ENCODE measurements at places on chromosomes 13 and 19.

GRCh38 chr13:35285677-35286076 is 190.8 kb downstream of the MAB21L1 start:
- DNase-seq: peak; percentile 1

DNA sequence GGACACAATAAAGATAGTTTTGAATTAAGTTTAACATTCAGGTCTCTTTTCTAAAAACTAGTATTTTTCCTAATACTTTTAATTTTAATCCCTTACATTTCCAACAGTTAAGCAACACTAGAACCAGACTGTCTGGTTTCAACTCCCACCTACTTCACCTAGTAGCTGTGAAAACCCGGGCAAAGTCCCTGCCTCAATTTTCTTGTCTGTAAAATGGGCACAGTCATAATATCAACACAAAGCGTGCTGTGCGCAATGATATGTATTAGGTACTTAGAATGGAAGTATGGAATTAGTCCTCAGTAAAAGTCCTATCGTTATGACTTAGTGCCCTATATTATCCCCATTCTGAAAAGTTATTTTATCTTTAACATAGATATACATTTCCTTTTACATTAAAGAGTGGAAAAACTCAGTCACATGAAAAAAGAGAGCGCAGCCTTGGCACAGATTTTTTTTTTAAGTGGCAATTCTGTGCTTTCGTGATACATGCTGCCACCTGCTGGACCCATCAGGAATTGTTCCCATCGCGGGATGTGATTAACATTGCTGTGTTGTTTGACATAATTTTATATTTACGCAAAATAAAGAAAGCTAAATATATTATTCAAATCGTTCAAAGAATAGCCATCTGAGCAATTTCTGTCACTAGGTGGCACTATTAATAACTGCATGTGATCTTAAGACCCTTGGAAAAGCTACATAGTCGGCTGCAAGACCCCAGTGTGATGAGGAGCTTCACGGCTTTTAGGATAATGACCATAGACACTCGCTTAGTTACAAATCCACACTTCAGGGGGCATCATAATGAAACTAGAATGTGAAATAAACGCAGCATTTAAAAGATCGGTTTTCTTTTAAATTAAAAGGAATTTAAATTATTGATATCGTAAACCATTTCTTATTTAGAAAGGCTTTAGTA is 59.9 kb downstream of the LIG4 start:
- DNase-seq: peak; percentile 28

DNA sequence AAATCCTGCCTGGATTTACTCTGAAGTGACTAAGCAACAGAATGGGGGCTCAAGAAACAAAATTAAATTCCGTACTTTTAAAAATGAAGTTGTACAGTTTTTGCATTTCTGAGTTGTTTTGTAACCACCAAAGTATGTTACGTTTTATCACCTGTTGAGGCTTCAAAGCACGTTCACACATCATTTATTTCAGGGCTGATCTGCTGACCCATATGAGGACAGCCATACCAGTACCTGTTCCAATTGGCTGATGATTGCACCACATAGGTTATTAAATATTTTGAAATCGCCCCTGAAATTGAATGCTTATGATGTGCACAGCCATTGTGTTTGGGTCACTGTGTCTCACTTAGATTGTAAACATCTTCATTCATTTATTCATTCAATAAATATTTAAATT is 72.0 kb upstream of the FLT1 start:
- no peak for DNase-seq

- DNase-seq: no peak
Measured at GRCh38 chr19:11982526-11982925, 17.7 kb downstream of the ZNF763 start.

DNA sequence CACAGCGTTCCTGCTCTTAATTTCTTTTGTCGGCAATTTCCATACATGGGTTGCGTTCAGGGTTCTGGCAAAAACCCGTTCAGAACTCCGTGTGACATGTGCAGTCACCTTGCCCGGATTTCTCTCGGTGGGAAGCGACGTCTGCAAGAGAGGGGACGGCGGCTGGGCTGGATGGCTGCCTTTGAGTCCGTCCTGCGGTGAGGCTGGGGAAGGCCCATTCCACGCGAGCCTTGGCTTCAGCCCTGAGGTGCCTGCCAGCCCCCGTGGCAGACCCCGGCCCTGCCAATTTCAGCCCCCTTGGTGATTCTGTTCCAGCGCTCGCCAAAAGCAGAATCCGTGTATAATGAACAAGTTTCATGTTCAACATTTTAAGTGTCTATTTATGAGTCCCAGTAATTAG is 72.6 kb upstream of the TSHZ3 start:
- DNase-seq: no peak

- no peak for DNase-seq
Measured at GRCh38 chr19:40261631-40262030, 23.5 kb downstream of the AKT2 start.

- DNase-seq: peak; percentile 82
Measured at GRCh38 chr13:108463340-108463739, 166.1 kb upstream of the MYO16 start.

DNA sequence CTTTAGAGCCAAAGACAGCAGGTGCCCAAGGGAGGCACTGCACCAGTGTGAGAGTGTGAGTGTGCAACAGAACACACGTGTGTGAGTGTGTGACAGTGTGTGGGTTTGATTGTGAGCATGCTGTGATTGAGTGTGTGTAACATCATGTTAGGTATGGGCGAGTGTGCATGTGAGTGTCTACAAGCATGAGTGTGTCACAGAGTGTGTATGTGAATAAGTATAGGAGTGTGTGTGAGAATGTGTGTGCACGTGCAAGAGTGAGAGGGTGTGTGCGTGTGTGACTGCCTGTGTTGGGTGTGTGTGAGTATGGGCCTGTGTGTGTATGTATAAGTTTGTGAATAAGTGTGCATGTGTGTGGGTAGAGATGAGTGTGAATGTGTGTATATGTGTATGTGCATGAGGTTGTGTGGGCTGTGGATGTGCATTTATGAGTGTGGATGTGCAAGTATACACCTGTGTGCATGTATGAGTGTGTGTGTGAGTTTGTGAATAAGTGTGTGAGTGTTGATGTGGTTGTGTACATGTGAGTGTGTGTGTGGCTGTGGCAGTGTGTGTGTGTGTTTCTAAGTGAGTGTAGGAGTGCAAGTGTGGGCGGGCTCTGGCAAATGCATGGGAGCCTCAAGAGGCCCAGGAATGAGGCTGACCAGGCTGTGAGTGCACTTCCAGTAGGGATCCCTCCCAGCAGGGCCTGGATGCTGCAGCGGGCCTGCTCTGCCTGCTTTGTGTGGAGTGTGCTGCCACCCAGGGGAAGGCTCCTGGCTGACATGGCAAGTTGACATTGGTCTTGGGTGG is 198.4 kb downstream of the COL4A1 start:
- DNase-seq: peak; percentile 89

GRCh38 chr13:60174113-60174512 is 10.4 kb upstream of the DIAPH3 start:
- DNase-seq: no peak

DNA sequence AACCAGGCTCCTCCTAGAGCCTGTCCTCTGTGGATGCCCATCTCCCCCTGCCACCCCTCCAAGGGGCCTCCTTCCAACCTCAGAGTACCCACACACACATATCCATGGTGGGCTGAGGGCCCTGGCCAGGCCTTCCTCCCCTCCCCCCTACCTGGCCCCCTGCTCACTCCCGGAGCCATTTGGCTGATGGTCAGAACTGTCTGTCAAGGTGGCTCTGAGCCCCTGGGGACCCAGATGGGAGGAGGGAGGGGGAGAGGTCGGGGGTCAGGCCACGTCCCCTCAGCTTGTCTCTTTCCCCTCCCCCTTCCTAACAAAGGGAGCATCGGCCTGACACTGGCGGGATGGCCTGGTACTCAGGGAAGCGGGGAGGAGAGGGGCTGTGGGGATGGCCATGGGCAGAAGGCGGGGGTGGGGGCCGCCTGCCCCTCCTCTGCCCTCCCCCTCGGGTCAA is 18.7 kb upstream of the POU2F2 start:
- no peak for DNase-seq

DNA sequence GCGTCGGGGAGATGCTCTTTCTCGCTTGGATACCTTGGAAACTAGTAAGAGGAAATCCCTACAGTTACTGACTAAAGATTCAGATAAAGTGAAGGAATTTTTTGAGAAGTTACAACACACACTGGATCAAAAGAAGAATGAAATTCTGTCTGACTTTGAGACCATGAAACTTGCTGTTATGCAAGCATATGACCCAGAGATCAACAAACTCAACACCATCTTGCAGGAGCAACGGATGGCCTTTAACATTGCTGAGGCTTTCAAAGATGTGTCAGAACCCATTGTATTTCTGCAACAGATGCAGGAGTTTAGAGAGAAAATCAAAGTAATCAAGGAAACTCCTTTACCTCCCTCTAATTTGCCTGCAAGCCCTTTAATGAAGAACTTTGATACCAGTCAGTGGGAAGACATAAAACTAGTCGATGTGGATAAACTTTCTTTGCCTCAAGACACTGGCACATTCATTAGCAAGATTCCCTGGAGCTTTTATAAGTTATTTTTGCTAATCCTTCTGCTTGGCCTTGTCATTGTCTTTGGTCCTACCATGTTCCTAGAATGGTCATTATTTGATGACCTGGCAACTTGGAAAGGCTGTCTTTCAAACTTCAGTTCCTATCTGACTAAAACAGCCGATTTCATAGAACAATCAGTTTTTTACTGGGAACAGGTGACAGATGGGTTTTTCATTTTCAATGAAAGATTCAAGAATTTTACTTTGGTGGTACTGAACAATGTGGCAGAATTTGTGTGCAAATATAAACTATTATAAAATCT is 2.7 kb upstream of the KCNRG start:
- no peak for DNase-seq

DNA sequence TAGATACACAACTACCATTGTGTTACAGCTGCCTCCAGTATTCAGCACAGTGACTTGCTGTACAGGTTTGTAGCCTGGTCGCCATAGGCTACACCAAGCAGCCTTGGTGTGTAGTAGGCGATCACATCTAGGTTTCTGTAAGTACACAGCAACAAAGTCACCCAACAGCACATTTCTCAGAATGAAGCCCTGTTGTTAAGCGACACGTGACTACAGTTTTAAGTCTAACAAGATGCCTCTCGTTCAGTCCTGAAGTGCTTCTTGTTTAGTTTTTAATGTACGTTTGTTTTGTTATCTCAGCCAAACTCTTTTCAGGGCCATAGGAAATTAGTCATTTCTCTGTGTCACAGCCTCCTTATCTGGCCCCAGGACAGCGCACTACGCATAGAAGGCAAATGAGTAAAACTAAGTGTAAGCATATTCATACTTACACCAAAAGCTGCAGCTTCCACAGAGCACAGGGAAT is 50.0 kb upstream of the GPR183 start:
- DNase-seq: peak; percentile 36

- no peak for DNase-seq
Measured at GRCh38 chr19:20247016-20247683, 80.1 kb downstream of the ZNF486 start.

DNA sequence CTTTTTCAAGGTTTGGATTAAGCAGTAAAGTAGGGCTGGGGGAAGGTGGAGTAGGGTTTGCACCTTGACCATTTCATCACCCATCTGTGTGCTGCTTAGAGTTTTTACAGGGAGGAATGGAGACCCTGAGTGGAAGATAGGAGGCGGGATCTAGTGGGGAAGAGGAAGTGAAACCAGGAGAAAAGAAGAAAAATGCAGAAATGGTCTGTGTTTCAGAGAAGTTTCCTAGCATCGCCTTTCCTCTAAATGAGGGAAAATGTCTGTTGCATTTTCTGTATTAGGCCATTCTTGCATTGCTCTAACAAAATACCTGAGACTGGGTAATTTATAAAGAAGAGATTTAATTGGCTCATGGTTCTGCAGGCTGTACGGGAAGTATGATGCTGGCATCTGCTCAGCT is 64.1 kb downstream of the TPT1 start:
- DNase-seq: no peak

DNA sequence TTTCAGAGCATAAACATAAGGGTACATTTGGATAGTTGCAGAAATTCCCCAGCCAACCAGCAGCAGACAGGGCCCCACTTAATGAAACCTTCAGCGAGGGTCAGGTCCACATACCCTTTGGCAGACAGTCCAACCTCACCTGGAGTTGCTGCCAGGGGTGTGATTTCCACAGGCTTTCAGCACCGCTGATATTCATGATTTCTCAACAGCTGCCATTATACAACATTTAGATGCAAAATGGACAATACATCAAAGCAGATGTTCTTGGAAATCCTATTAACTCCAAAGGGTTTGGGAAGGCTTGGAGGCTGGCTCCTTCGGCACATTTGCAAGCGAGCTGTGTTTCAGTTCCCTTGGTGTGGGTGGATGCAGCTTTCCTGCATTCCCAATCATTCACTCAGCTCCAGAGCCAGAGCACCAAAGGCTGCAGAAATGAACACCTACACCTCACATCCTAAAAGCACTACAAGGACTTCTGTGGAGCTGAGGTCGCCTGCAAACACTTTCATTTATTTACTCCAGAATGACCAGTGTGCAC is 147.2 kb upstream of the VSTM2B start:
- DNase-seq: no peak

DNA sequence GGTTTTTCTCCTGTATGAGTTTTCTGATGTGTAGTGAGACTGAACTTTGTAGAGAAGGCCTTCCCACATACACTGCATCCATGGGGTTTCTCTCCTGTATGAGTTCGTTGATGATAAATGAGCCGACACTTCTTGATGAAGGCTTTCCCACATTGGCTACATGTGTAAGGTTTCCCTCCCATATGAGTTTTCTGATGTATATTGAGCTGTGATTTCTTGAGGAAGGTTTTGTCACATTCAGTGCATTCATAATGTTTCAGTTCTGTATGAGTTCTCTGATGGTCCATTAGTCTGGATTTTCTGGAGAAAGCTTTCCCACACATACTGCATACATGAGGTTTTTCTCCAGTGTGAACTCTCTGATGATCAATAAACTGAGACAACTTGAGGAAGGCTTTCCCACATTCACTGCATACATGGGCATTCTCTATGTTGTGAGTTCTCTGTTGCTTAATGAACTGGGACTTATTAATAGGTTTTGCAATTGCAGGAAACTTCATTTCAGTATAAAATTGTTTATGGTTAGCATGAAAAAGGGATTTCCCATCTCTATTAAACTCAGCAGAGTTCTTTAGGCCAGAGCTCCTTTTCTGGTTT is 7.5 kb upstream of the ZNF350 start:
- no peak for DNase-seq

DNA sequence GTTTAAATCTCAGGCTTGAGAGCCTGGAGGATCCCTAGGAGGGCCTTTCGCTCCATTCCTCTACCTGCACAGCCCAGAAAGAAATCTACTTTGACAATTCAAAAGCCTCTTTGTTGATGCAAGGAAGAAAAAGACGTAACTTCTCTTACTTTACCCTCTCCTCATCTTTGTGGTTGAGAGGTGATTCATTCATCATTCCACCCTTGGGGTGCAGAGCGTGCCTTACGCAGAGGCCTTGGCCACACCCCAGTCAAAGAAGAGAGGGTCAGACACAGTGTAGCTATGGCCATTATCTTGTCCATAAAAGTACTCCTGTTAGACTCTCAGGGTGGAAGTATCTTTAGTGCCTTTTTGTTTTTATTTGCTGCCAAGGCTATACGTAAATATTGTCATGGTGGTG is 184.0 kb downstream of the IRS2 start:
- DNase-seq: no peak

GRCh38 chr13:28100150-28101121 is at the start of gene FLT3:
Gene FLT3, minus strand, starts transcription at chr13:28100576. Its CDS starts 66 bp downstream, at chr13:28100510.
- DNase-seq: peak; percentile 38

GRCh38 chr13:109642358-109642757 is 144.0 kb downstream of the IRS2 start:
- no peak for DNase-seq
